ENCODE measurements at places on chromosomes 16 and 17.
A peak's percentile ranks its signal among the peaks of the same experiment; 100 is the strongest.

DNA sequence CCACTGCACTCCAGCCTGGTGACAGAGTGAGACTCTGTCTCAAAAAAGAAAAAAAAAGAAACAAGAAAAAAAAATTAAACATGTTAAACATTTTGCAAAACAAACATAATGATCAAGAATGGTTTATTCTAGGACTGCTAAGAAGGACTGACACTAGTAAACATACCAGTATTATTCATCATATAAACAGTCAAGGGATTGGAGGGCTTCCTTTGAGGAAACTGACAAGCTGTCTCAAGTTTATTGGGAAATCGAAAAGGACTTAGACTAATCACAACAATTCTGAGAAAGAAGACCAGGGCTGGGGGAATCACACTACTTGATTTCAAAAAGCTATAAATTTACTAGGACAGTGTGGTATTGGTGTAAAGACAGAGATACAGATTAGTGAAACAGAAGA lies 75.5 kb downstream of the MYH10 start:
- no peak for DNase-seq

GRCh38 chr17:74008196-74008595 lies 195.3 kb upstream of the RPL38 start:
- no peak for DNase-seq

DNA sequence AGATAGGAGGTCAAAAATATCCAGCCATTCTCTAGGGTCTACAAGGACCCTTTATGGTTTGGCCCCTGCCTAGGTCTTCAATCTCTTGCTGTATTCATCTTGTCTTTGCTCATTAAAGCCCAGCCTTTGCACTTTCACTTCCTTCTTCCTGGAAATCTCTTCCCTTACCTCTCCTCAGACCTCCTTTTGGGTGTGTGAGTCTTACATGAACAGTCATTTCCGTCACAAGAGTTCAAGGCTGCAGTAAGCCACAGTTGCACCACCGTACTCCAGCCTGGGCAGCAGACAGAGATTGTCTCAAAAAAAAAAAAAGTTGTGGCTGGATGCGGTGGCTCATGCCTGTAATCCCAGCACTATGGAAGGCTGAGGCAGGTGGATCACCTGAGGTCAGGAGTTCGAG lies 6.0 kb upstream of the ATP1B2 start:
- DNase-seq, result no peak

GRCh38 chr17:57562184-57562698 lies 182.9 kb downstream of the CCDC182 start:
- no peak for DNase-seq

DNA sequence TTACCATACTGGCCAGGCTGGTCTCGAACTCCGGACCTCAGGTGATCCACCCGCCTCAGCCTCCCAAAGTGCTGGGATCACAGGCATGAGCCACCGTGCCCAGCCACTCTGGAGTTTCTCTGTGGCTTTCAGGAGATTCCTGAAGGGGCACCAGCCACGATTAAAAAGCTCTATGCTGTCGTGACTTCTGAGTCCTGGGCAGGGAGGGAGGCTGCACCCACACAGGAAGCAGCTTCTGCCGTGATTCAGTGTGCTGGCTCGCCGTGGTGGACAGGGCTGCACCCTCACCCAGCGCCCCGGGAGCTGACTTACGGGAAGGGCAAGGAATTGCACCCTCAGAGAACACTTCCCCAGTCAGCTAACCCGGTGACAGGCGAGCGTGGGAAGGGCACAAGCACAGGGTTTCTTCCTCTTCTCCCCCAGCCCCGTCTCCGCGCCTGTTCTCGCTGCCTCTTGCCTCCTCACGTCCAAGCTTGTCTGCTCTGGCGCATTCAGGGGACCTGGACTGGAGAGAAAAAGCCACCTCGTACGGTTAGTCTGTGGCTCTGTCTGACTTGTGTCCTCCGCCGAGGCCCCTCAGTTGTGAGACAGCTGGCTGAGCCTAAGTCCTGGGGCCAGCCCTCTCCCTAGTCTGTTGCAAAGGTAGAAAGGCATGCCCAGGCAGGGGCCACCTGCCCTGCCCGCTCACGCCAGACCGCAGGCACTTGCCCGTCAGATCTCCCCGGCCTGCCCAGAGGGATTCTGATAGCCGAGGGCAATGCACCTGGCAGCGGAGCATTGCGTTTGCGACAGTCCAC lies 145.0 kb downstream of the SEC14L1 start:
- DNase-seq, result no peak

DNA sequence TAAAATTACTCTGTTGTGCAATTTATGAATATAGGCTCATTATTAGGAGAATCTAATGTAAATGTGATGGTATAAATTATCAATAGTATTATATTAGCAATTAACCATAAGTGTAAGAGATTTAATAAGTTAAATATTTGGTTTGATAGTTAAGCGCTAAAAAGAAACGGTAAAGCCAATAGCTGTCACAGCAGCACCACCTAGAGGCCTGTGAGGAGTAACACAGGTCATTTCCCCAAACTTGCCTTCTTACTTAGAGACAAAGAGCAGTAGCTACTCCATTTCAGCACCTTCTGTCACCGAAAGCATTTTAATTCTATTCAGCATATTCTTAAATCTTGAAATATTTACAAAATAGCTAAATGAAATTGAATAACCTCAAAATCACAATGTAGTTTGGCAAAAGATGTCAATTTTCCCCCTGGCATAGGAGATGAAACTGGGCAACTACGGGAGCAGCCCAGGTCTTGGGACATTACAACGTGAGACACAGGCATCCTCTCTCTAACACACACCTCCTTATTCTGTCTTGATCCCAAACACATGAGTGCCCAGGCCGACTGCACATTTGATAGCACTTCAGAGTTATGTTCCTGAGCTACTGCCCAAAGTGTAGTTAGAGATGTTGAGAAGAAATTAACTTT lies 14.3 kb upstream of the DYNLRB2 start:
- peak; percentile 12 for DNase-seq

DNA sequence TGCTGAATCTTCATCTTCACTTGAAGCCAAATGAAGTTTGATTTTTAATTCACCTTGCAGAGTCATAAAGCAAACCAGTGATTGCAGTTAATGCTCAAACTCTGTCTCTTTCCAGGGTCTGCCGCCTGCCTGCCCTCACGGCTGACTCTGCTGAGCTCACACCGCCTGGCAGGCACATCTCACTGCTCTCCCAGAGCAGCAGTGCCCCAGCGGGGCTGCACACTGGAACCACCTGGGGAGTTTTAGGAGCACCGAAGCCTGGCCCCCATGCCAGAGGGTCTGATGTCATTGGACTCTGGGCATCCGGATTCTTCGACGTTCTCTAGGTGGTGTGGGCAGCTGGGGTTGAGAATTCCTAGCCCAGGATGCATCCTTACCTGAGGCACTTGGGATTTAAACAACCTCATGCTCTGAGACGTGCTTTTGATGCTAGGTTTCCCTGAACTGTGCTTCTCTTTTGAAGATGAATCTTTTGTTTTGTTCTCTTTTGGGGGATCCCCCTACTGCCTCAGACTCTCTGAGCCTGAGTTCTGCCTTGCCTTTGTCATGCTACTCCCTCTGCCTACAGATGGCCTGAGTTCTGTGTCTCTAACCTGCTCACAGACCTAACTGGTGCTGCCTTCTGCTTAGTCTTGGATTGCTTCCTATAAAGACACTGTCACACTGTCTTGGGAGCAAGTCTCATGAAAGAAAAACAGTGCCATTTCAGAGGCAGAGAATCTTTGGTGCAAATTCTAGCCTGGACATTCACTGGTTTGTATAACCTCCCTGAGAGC lies 438.1 kb upstream of the CCL2 start:
- no peak for DNase-seq

- no peak for DNase-seq
These were observed 8.4 kb downstream of the HSDL1 start for GRCh38 chr16:84136331-84137125.

DNA sequence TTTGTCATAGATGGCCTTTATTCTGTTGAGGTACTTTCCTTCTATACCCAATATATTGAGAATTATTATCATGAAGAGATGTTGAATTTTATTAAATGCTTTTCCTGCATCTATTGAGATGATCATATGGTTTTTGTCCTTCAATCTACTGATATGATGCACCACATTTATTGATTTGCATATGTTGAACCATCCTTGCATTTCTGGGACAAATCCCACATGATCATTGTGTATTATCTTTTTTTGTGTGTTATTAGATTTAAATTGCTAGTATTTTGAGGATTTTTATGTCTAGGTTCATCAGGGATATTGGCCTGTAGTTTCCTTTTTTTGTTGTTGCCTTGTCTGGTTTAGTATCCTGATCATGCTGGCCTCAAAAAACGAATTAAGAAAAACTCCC lies 124.5 kb upstream of the CES5A start:
- no peak for DNase-seq

- no peak for DNase-seq
These were observed 26.8 kb downstream of the DRC3 start for GRCh38 chr17:17999364-18000029.

DNA sequence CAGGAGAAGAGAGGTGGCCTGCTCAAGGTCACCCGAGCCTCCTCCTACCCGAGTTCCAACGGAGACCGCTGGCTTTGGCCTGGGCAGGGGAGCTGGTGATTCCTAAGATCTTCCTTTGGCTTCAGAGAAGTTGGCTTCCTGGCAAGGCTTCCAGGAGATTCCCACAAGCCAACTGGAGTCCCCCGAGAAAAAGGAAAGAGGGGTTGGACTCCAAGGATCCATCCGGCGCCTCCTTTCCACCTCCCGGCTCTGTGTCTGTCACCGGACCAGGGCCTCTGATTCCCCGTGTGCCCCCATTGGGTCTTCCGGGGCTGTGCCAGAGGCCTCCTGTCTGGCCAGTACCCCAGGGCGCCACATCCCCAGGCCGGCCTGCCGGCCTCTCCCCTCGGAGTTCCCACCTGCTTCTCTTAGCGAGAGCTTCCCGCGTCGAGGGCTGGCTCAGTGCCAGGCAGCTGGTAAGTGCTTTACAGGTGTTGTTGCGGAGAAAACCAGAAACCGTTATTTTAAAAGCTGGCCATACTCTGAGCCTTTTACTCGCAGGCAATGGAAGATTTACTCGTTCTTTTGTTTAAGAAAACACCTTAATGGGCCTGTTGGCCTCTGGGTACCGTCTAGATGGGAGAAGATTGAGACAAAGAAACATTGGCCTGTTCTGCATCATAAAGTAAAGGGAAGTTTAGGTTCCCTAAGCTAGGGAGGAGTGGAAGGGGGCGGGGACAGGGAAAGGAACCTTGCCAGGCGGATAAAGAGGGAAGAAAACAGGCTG lies 258.4 kb upstream of the SDK2 start:
- no peak for DNase-seq

GRCh38 chr17:34451313-34451712 lies 88.3 kb upstream of the CCL1 start:
- no peak for DNase-seq

DNA sequence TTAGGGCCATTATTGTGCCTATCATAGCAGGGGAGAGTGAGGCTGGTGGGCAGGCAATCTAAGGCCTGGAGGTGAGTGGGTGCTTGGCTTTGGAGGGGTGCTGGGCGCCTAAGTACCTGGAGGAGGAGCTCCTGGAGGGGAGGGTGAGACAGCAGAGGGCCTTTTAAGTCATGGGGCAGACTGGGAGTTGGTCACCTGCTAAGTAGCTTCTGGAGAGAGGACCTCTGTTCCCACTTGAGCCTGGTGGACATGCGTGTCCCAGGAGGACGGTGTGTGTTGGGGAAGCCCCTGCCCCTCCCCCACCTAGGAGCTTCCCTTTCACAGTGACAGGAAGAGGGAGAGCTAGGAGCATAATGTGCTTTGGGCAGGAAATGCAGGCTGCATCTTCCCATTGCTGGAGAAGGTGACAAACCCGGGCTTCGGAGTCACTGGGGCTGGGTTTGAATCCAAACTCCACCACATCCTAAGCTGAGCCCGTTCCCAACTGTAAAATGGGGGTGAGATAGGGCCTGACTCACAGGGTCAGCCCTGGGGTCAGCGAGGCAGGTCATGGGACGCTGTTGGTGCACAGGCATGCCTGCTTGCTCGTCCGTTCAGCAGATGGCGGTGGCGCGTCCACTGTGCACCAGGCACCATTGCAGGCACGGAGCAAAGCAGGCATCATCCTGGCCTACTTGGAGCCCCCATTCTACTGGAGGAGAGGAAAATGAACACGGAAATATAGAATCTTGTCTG lies 37.9 kb downstream of the CMIP start:
- no peak for DNase-seq

DNA sequence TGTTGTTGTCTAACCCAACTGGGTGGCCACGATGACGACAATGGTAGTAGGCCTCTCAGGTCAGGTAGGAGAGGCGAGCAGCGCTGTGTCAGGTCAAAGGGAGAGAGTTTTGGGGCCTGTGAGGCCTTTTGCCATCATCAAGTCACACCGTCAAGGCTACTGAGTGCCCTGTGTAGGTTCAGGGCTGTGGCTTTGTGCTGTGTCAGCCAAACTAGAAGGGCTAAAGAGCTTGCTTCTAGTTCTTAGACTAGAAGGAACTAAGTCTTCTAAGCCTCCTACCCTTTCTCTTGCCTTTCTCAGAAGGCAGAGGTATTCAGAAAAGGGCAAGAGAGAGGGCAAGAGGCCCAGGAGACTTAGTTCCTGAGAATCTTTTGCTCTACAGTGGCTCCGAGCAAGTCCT lies 25.0 kb upstream of the EFCAB13 start:
- DNase-seq, result no peak

DNA sequence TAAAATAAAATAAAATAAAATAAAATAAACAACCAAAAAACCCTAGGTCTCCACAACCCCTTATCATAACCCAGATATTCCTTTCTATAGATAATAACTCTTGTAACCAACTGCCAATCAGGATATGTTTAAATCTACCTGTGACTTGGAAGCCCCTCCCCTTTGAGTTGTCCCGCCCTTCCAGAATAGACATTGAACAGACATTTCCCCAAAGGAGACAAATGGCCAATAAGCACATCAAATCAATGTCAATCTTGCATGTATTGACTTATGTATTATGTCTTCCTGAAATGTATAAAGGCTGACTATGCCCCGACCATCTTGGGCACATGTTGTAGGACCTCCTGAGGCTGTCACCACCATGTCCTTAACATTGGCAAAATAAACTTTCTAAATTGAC lies 1.5 kb upstream of the MAPK7 start:
- no peak for DNase-seq

DNA sequence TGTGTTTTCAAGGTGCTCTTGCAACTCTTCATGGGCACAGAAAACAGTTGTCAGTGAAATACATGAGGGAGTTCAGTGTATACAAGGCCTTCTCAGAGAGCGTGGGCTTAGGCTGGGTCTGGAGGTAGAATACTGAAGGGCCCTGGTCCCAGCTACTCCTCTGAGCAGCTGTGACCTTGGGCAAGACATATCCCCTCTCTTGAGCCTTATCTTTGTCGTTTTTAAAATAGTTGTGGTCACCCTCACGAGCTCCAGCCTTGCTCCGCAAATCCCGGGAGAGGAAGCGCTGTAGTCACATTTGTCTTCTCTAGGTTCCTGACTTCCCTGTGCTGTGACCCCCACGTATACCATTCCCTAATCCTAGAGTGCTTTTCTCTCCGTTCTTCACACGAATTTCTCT lies 3.6 kb downstream of the ZNRF1 start:
- no peak for DNase-seq

DNA sequence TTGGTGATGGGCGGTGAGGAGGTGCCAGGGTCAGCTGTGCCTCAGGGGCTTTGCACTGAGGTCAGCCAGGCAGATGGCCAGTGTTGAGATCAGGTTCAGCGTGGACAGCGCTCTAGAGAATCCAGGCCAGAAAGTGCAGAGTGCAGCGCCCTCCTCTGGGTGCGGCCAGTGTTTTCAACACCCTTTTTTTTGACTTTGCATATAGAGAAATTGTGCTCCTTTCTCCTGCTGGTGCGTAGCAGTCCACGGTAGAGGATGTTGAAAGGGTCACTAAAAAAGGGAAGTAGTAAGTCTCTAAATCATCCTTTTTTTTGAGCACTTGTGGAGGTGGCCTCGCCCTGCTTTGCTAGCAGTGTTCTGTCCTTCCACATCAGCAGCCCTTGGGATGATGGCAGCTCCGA lies 53.9 kb downstream of the BANP start:
- DNase-seq, result no peak

GRCh38 chr17:75504347-75505151 lies 10.8 kb downstream of the CASKIN2 start:
- DNase-seq, result no peak

Measured in stimulated activated CD8-positive, alpha-beta memory T cell treated with anti-CD3 and anti-CD28 coated beads, Interleukin-7, amount 100 ng/mL, for 4 hours (primary cell).